Activated CD8-positive, alpha-beta T cell treated with anti-CD3 and anti-CD28 coated beads, Interleukin-2, amount 10 ng/mL, durations not matched to agents 7 days and 5 days (primary cell): ENCODE measurements at places on chromosomes 7 and 10.

DNA sequence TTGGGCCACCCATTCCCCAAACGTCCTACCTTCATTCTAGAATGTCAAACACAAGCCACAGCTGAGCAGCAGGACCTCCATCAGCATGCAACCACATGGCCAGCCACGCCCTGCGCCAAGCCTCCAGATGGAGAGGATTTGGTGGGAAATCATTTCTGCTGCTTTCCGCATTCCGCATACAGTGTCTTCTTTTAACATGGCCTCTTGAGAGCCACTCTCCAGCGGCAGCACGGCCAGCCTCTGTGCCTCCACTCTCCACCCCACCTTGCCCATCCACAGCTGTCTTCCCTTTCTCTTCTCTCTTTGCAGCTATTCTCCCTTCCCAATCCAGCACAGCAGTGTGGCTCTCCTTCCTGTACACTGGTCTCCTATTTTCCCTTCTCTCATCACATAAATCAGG, 389.1 kb downstream of the PAXIP1 start:
- DNase-seq: no peak

- DNase-seq: no peak
Observed at GRCh38 chr7:5638994-5639393, 142.5 kb downstream of the RNF216 start.

- DNase-seq: no peak
Observed at GRCh38 chr10:30988831-30989435, 42.7 kb downstream of the ZNF438 start.

DNA sequence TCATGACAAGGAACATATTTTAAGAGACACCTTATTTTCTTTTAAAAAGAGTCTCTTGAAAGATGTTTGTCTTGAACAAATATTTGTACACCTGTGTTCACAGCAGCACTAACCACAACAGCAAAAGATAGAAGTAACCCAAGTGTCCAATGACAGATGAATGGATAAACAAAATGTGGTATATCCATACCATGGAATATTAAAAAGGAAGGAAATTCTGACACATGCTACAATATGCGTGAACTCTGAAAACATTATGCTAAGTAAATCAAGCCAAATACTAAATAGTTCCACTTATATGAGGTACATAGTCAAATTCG, 17.8 kb downstream of the SGMS1 start:
- no peak for DNase-seq

- peak; percentile 99 for DNase-seq
Observed at GRCh38 chr10:3785251-3785850, 342 bp upstream of the KLF6 start.

- no peak for DNase-seq
Observed at GRCh38 chr7:82821037-82821436, 341.6 kb downstream of the PCLO start.

GRCh38 chr10:119396008-119396708, 146.4 kb downstream of the RGS10 start:
- DNase-seq: no peak

DNA sequence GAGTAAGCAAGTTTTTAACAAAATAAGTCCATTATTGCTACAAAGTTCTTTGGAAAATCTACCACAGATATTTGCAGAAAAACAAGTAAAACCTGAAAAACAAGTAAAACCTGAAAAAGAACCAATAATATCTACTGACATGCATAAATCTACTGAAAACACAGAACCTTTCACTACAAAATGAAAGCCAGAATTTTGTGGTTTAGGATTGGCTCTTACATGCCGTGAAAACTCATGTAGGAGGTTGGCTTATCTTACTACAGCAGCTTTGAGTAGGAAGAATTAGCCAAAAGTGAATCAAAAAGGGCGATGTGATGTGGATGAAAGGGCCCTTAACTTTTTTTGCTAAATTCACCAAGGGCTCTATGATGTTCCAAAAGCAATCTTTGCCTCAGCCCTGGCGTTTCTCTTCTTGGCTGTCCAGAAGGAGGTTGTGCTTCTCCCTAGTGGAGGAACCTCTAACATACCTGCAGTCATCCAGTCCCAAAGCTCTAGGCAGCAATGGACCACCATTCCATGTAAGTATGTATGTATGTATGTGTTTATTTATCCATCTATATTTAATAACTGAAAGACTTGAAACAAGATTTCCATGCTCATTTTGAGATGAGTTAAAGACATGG, 93.5 kb upstream of the ZNF804B start:
- DNase-seq: no peak

GRCh38 chr7:30433082-30433481, 45.5 kb downstream of the NOD1 start:
- DNase-seq: no peak

DNA sequence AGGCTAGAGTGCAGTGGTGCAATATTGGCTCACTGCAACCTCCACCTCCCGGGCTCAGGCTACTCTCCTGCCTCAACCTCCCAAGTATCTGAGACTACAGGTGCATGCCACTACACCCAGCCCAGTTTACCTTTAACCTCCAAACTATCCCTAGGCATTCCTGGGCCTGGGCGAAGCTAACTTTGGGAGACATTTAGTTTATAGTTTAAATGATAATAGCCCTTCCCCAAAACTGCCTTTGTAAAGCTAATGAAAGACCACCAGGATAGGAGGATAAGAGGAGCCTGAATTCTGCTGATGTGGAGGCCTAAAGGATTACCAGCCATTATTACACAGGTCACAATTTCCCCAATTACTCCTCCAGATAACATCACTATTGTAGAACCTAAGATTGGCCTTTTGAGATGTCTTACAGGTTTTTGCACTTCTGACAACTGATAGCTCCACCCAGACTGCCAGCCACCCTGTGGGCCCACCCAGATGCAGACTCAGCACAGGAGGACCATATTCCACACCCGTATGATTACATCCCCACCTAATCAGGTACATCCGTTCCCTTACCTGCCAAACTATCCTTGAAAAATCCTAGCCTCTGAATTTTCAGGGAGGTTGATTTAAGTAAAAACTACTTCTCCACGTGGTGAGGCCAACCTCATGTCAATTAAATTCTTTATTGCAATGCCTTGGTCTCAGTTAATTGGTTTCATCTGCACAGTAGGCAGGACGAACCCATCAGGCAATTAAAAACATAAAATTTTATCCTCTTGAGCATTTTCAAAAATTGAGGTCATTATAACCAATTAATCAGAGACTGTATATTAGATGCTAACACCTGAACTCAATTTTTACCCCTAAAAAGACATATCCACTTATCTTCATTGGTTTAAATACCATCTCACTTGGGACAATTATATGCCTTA, 62.3 kb upstream of the TMEM254 start:
- no peak for DNase-seq

DNA sequence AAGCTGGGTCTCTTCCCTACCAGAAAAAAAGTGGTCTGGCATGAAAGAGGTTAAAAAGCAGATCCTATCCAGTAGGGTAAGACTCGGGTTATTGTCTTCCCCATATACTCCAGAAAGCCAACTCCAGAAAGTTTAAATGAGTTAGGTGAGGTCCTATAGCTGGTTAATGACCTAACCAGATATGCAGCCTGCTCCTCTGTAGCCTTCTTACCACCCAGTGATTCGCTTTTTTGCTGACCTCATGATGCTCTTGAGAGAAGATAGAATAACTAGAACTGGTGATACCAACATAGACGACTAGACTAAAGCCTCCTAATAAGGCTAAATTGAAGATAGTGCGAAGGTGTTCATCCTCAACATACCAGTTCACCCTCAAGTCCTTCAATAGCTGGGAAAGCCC, 675 bp upstream of the GIMAP1 start:
- no peak for DNase-seq

GRCh38 chr10:122089311-122090017, 100.5 kb downstream of the TACC2 start:
- no peak for DNase-seq

DNA sequence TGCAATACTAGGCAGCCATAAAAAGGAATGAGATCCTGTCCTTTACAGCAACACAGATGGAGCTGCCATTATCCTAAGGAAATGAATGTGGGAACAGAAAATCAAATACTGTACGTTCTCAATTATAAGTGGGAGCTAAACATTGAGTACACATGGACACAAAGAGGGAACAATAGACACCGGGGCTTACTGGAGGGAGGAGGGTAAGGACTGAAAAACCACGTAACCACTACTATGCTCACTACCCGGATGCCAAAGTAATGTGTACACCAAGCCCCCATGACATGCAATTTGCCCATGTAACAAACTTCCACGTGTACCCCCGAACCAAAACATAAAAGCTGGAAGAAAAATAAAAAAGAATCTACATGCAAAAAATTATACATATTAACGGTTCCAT, 587.0 kb downstream of the PARD3 start:
- DNase-seq: no peak

DNA sequence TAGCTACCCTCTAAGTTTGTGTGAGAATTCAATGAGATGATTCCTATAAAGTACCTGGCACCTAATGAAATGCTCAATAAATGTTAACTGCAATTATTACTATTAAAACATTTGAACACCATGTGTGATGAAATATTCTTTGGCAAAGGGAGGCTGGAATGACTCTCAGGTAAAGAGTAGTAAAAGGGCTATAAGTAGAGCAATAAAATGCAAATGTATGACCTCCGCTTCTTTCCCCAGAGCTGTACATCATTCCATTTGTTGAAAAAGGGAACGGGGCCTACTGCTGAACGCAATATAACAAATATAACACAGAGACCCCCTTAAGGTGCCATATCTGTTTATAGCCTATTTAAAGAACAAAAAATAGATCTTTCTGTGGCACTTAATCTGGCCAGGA, 27.8 kb downstream of the CELF2 start:
- DNase-seq: no peak

DNA sequence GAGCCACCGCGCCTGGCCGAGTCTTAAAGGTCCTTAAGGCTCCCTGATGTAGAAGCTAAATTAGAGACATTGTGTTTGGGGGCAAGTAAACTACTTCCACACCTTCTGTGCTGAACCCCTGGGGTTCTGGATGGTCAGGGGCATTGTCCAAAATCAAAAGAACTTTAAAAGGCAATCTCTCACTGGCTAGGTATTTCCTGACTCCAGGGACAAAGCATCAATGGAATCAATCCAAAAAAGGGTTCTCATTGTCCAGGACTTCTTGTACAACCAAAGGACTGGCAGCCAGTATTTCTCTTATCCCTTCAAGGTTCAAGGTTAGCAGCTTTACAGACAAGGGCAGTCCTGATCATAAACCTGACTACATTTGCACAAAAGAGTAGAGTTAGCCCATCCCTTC, 24.0 kb downstream of the SRPK2 start:
- DNase-seq: no peak

GRCh38 chr7:91653286-91653685, 227.2 kb downstream of the MTERF1 start:
- DNase-seq: no peak

GRCh38 chr7:127733986-127734385, 82.0 kb downstream of the SND1 start:
- no peak for DNase-seq

GRCh38 chr7:128197989-128198580, 43.0 kb upstream of the LEP start:
- no peak for DNase-seq

GRCh38 chr7:12490107-12490688, 80.3 kb upstream of the SCIN start:
- DNase-seq: no peak
